Fibroblast of skin of abdomen (primary cell): ENCODE measurements at places on chromosomes 11 and 22.

- no peak for DNase-seq
Observed at GRCh38 chr11:117972044-117972443, 14.2 kb upstream of the IL10RA start.

GRCh38 chr22:18091916-18092526 lies 14.2 kb downstream of the PEX26 start:
- DNase-seq = peak; percentile 14

GRCh38 chr22:50178471-50178864 lies 7.2 kb upstream of the TRABD start:
- no peak for DNase-seq

DNA sequence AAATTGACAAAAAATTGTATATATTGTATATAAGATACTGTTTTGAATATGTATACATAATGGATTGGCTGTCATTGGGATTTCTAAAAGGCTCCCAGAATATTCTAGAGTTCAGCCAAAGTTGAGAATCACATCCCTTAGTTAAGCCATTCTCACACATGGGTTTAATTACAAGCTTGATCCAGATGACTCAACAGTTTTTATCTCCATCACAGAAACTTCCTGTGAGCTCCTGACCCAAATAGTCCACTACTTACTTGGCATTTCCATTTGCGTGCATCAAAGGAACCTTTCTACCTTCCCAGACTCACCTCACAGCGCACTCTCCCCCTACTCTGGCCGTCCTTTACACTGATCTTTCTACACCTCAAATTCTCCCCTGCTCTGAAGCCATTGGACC lies 184.8 kb upstream of the ARHGAP20 start:
- peak; percentile 86 for DNase-seq

GRCh38 chr11:43573873-43574272 lies 106.7 kb upstream of the HSD17B12 start:
- DNase-seq = no peak

DNA sequence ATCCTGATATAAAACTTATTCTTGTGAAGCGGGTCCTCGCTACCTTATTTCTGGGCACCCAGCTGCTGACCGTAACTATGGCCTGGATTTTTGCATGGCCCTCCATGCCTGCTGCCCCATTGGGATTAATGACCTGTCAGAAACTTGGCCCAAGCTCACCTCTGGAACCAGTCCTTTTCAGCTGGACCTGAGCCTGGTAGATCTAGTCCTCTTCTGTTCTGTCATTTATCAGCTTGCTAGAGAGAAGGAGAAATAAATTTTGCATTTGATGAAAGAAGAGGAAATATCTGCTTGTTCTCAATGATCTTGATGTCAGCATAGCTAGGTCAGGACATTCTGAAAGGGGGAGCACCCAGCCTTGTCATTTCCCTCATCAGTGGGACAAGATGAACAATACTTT lies 387.8 kb upstream of the LARGE1 start:
- DNase-seq = no peak

DNA sequence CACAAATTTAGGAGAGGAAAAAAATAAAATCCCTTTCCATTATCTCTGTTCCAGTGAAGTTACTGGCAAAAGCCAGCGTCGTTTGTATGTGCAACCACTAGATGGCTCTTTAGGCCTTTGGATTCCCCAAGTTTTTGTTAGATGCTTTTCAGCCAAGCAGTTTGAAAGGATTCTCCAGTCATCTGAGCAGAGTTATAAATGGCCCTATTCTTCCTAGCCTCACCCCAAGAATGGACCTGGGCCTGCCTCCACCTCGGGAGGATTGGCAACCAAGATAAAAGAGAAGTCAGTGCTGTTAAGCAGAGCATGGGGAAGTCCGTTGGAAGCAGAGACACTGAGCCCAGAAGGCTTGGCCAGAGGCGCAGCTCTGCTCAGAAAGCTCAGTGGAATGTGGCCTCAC lies 15.4 kb downstream of the FAM181B start:
- DNase-seq = peak; percentile 31

GRCh38 chr11:120139316-120140069 lies 1.6 kb upstream of the TRIM29 start:
- no peak for DNase-seq

- DNase-seq = no peak
Observed at GRCh38 chr22:37472418-37473006, 13.7 kb downstream of the MFNG start.

DNA sequence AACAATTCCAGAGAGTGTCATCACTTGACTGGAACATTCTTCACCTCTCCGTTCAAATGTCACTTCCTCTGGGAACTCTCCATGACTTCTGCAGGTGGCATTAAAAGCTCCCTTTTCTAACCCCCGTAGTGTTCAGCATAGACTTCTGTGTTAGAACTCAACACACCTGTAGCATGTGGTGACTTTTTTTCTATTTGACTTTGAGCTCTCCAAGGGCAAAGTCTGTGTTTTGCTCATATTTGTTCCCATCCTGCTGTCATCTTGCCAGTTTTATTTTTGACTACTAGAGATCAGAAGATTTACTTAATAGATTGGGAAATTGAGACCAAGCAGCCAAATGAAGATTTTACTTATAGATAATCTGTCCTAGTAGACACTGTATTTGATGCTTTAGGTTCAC lies 367.1 kb downstream of the INSC start:
- DNase-seq = no peak

DNA sequence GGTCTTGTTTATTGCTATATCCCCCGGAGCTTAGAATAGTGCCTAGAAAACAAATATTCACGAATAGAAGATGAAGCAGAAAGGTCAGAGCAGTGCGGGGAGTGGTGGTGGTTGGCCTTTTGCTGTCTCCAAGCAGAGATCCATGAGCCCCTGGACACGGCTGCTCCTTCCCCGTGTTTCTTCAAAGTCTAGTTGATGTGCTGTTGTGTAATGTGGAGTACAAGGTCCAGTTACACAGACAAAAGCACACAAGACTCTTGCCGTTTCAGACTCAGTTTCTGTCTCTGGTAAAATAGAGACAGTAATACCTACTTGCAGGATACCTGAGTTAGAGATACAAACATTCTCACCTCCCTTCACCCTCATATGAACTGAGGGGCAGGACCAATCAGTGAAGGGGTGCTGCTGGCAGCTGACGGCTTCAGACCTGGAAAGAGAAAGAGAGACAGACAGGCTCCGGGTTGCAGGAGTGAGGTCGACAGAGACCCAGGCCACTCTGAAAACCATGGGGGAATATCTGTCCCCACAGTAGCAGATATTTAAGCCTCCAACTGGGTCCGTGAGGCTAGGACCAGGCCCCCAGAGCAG lies 56.2 kb downstream of the RASSF10 start:
- DNase-seq = no peak

DNA sequence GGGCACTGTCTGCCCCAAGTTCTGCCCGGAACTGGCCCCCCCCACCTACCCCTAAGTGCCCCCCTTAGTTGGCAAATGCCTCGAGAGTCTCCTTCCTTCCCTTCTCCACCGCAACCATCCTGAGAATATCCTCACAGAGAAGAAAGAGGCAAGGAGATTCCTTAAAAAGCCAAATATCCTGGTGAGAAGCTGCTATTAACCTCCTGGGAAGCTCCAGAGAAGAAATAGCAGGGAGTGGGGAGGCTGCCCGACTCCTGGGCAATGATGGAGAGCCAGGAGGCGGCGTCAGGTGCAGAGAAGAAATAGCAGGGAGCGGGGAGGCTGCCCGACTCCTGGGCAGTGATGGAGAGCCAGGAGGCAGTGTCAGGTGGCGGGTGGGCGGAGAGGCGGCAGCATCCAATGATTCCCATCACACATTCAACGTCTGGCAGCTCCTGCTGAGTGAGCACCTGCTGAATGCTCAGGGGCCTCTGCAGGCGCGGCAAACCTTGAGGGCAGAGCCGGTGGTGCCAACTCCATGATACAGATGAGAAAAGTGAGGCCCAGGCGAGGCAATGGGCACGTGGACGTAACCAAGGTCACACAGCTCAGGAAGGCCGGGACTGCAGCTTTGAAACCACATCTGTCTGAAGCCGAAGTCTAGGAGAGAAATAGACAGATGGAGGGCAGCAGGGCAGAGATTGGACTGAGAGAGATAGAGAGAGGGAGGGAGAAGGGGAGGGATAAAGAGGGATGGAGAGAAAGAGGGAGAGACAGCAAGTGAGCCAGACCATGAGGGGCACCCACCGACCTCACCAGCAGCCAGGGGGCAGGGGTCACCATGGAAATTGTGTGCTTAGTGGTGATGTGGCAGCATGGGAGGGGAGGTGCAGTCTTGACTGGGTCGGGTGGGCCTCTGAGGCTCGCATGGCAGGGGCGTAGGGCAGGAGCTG lies 58.3 kb downstream of the CYTH4 start:
- no peak for DNase-seq

- DNase-seq = no peak
Observed at GRCh38 chr22:39594411-39594810, 23.9 kb downstream of the CACNA1I start.

- peak; percentile 56 for DNase-seq
Observed at GRCh38 chr11:85822814-85823213, 11.9 kb upstream of the SYTL2 start.

- no peak for DNase-seq
Observed at GRCh38 chr11:81342966-81343365, 1390.7 kb downstream of the FAM181B start.

DNA sequence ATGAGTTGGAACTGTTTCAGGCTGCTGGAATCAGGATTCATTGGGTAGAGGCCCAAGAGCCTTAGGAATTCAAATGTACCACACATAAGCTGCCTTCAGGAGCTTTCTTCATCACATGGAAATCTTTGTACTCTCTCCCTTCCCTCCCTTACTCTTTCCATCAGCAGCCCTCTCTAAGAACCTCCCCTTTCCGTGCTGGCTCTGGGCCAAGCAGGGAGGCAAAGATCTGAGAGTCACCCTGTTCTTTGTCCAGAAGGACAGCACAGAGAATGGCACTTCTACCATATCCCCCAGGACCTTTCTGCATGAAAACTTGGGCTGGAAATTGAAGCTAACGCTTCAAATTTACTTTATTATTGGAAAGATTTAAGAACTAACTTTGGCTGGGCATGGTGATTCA lies 20.7 kb upstream of the TPBGL start:
- DNase-seq = no peak

- DNase-seq = no peak
Observed at GRCh38 chr11:72195518-72196270, 3.8 kb downstream of the FOLR1 start.

DNA sequence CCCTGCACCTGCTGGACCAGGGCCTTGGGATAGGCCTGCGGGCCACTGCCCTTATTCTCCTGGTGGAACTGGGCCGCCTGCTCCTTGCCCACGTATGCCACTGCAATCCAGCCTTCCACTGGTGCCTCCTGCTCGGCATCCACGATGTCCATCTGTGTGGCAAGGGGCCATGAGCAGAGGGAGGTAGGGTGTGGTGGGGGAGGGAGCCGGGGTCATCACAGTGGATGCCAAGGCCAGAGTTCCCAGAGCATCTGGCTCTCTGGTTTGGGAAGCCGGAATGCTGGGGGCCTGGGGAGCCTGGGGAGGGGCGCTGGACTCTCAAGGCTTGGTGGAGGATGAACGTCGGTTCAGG lies 627 bp downstream of the RNF215 start:
- DNase-seq = no peak
